Amygdala (tissue), 56 donors: ENCODE measurements at places on chromosomes 2 and 18.
A peak's percentile ranks its signal among the peaks of the same experiment; 100 is the strongest.

DNA sequence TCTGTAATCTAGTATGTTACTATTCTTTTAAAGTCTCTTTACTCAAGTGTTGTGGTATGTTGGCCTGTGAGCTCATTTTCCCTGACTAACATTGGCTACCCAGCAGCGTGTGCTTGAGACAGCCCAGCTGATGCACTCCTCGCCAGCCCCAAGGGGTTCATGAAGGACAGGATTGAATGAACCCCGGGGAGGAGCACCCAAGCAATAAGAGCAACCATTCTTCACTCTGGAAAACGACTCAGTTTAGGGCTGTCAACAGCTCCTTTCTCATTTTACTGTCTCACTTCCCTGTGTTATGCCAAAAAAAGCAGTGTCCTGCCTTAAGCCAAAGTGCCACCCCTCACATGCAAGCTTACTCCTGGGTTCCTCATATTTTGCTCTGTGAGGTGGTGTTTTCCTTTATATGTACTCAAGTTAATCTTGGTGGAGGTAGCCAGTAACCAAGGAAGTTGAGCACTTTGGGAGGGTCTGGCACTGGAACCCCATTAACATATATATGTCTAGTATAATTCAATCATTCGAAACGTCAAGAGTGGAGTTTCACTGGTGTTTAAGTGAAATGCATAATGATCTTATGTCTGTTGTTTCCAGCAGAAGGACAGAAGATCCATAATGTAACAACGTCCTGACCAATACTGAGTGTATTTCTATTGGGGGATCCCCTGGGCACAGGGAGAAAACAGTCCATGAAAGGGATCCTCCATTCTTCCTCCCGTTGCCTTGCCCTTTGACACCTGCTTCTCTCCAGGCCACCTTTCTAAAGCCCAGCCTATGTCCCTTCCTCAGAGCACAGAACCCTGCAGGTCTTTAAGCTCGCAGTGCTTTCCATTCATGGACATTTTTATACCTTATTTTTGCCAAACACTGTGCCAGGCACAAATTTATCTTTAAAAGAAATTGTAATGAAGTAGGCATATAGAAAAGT is 43.2 kb downstream of the ATIC start:
- DNase-seq: no peak

DNA sequence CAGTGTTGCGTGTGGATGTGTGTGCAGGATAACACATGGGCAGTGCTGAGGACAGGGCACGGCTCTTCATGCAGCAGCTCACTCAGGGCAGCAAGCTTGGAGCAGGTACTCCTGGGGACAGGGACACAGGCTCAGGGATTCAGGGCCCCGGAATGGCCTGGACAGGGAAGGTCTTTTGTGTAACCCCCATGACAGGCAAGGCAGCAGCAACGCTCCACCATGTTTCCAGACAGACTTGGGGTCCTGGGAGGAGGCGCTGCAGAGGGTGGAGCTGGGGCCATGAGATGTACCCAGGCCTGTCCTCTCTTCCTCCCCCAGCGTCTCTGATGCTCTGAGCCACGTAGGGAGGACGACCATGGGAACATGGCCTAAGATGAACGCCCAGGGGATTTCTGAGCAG is 58.3 kb downstream of the ADNP2 start:
- no peak for DNase-seq

DNA sequence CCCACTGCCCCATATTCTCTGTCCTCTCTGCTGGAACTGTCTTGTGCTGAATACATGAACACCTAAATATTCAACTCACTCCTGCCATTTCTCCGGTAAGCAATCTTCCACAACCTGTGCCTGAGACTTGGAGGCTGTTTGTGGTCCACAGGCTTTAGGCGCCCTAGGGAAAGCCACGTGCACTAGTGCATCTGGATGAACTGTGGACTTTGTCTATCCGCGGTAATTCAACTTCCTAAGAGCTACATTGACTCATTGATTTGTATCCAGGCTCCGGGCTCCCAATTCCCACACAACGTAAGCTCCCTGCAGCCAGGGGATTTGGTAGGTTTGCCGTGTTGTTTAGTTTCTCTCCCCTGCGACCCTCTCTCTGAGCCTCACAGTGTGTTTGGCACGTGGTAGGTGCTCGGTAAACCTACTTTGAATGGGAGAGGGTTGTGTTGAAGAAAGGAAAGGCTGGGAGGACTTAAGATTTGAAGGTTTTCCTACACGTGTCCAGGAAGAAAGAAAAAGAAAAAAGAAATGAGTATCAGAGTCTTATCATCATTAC is 718.2 kb downstream of the DPP10 start:
- DNase-seq: no peak

GRCh38 chr2:190822043-190822442 is 58.6 kb upstream of the GLS start:
- no peak for DNase-seq

GRCh38 chr18:70355620-70356385 is 67.0 kb downstream of the SOCS6 start:
- no peak for DNase-seq

DNA sequence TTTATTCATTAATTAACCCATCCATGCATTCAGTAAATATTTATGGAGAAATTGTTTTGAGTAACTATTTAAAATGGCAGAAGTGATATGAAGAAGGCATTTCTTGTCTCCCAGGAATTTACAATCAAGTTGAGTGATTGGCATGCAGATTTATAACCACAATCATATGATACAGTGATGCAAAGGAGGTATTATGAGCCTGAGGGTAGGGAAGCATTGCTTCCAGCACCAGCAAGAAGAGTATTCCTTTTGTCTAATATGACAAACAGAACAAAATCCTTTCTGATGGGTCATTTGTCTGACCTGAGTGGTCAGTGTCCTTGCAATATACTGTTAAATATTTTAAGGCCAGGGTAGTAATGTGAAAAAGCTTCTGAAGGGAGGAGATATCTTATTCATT is 244.2 kb upstream of the RGPD4 start:
- DNase-seq: no peak

DNA sequence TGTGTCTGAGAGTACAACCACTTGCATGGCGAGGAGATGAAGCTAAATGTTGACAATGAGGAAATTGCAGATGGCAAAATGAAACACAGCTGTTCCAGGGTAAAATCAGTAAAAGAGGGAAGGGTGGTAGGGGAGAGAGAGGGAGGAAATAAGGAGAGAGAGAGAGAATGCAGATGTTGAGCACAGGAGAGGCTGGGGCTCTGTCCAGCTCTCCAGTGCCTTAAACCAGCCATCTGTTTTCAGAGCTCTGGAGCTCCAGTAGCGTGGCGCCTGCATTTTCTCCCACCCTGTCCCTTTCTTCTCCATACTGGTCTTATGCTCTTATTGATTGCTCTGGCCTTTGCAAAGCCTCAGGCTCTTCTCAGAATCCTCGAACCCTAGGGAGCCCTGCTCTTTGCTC is 52.7 kb upstream of the BOD1L2 start:
- no peak for DNase-seq

DNA sequence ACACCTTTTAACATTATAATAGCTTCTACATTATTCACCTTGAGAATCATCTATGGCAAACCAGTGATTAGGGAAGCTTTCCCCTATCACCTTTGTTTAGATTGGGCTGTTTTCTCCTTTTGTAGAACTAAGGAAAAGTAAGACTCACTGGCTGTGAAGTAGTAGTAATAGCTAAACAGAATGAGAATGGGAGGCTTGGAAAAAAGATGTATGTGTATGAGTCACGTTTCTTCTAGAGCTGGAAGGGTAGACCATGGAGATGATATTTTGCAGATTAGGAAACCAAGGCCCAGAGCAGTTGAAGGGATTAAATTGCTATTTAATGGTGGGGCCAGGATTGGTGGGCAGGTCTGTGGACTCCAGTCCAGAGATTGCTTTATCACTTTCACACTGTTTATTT is 214.5 kb downstream of the MCFD2 start:
- DNase-seq: no peak

DNA sequence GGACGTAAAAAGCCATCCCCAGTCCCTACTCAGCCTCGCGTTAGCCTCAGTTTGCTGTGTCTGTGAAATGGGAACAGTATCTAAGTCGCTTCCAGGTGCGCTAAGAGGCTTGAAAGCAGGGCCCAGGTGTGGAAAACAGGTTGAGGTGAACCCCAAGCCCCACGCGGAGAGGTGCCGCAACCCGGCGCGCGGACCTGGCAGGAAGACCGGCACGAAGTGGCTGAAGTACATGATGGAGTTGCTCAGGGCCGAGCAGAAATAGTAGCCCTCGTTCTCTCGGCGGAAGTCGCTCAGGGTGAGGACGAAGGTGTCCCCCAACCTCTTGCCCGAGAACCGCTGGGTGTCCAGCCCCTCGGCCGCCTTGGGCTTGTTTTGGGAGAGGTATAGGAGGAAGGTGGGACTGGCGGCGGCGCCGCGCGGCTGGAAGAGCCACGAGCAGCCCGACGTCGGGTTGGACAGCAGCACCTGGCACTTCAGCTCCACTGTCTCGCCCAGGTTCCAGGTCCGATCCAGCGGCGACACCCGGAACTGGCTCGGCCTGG is 508 bp downstream of the CD8A start:
- DNase-seq: no peak

GRCh38 chr18:74457725-74458421 is 765 bp upstream of the DIPK1C start:
- DNase-seq: peak; percentile 80

GRCh38 chr18:24488824-24489493 is 28.5 kb downstream of the HRH4 start:
- no peak for DNase-seq

GRCh38 chr18:66795051-66795450 is 191.2 kb upstream of the CDH19 start:
- no peak for DNase-seq

GRCh38 chr2:240457223-240458043 is 22.0 kb downstream of the GPC1 start:
- no peak for DNase-seq

DNA sequence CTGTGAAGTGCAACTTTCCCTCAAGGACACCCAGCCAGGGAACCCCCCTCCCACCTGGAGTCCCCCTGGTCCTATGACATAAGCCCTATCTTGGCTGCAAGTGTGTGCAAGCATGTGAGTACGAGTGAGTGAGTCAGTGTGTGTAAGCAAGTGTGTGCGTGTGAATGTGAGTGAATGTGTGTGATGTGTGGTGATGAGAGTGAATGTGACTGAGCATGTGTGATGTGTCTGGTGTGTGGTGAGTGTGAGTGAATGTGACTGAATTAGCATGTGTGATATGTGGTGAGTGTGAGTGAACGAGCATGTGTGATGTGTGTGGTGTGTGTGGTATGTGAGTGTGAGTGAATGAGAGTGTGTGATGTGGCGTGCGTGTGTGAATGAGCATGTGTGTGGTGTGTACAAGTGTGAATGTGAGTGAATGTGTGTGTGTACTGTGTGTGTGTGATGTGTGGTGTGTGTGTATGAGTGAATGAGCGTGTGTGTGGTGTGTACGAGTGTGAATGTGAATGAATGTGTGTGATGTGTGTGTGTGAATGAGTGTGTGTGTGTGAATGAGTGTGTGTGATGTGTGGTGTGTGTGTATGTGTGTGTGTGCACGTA is 68.8 kb upstream of the SMAD7 start:
- no peak for DNase-seq

DNA sequence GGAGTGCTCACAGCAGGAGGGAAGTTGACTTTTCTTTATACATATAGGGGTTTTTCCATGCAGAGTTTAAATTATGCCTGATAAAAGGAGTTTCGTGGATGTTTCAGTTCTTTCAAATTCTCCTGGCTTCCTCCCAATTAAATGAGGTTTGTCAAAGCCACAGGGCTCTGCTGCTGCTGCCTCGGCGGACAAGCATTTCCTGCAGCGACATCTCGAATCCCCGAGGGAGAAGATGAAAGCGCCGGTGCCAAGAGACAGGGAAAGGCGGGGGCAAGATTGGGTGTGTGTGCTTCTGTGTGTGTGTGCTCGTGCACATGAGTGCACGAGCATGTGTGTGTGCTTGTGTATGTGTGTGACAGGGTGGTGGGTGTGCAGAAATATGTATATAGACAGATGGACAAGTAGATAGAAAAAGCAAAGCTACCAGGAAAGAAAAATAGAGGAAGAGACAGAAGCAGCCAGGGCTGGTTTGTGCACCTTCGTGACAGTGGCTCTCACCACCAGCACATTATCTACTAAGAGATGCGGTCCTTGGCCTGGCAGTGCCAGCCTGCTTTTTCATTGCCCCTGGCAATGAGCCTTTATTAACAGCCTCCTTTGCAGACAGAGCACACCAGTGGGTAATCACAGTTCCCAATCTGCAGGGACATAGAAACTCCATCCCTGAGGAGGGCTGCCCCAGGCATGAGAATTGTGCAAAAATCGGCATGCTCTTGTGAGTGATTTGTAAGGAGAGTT is 76.2 kb downstream of the CDK15 start:
- DNase-seq: no peak

GRCh38 chr18:67081482-67082211 is 434.9 kb downstream of the DSEL start:
- no peak for DNase-seq

DNA sequence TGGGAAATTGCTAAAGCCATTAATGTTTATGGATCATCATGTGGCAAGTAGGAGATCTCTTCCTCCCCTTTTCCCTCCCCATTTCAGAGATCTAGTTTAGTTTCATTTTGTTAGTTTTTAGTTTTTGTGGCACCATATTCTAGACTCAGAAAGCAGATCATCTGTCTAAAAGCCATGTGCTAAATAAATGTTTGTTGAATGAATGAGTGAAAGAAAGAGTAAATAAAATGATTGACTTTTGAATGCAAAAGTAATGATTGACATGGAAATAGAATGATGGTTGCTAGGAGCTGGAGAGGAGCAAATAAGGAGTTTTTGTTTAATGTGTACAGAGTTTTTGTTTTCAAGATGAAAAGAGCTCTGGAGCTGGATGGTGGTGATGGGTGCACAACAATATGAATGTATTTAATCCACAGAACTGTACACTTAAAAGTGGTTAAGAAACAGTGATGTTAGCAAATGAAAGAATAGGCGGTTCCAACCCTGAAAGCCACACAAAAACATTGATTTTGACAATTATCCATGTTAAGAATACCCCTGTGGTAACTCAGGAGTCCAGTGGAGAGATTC is 23.6 kb downstream of the TMEM178A start:
- no peak for DNase-seq

DNA sequence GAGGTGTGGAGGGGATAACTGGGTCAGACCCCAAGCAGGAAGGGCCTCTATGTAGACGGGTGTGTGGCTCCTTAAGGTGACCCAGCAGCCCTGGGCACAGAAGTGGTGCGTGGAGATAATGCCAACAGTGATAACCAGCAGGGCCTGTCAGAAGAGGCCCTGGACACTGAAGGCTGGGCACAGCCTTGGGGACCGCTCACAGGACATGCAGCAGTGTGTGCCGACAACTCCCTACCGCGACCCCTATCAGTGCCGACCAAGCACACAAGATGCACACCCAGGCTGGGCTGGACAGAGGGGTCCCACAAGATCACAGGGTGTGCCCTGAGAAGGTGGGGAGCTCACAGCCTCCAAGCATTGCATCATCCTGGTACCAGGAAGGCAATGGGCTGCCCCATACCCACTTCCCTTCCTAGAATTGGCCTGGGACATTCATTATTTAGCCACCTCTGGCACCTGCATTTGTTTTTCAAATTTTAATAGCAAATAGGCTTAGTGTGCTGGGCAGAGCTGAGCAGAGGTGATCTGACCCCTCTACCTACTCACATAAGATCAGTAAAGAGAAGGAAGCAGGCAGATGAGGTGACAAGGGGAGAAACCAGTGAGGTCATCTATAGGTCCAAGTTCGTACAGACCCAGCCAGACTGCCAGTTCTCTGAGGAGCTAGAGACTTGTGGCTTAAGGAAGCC is 55.2 kb downstream of the BCL11A start:
- DNase-seq: no peak

- peak; percentile 58 for DNase-seq
Measured at GRCh38 chr2:71801969-71802368, 345.7 kb downstream of the CYP26B1 start.
